ENCODE measurements at places on chromosomes 12 and 14. TPM values are rescaled to one million over a fixed set of nuclear protein-coding genes. Genes with fewer than 3 reads are reported as not detected.

Gene NELL2
- total RNA-seq = 208 TPM

Gene IFNG
- 12.4 TPM for total RNA-seq

Gene SYNDIG1L
- total RNA-seq = not detected

Gene CACNB3
- 0.63 TPM for total RNA-seq

Gene TMEM132C
- under 0.01 TPM for total RNA-seq

Gene PAPOLA
- total RNA-seq = 168 TPM

Gene KRT75
- total RNA-seq = not detected

Gene IAPP
- not detected for total RNA-seq

Gene FAM90A1
- total RNA-seq = not detected

Gene ETV6
- total RNA-seq = 19.7 TPM

Gene PTPN6
- 99.9 TPM for total RNA-seq

Gene DNM1L
- total RNA-seq = 101 TPM

Gene ZBTB39
- 12.8 TPM for total RNA-seq

Gene AMN
- total RNA-seq = 0.84 TPM

Gene DTX3
- total RNA-seq = 12.6 TPM

Gene WIF1
- not detected for total RNA-seq

Gene SLC17A8
- total RNA-seq = not detected

Gene KRT1
- 1.8 TPM for total RNA-seq

Gene TROAP
- total RNA-seq = 0.31 TPM

Gene RPS6KA5
- 12.5 TPM for total RNA-seq

Gene RNASE3
- 2.2 TPM for total RNA-seq

Gene SLC25A47
- 0.10 TPM for total RNA-seq

Gene KRT82
- total RNA-seq = not detected

Gene CMA1
- not detected for total RNA-seq

Gene CCDC88C
- total RNA-seq = 174 TPM

Gene GALNT8
- 0.42 TPM for total RNA-seq

Gene KIF5A
- 0.21 TPM for total RNA-seq

Gene CLEC2A
- total RNA-seq = not detected

Gene TSHR
- total RNA-seq = 0.21 TPM

Gene NRXN3
- under 0.01 TPM for total RNA-seq

Gene GRIN2B
- under 0.01 TPM for total RNA-seq

All from mononuclear cell (primary cell).